Natural killer cell treated with Interleukin-12 subunit alpha and Interleukin-12 subunit beta and Interleukin-15 and Interleukin-18, amount 100 ng/mL, for 72 hours (primary cell): ENCODE measurements at places on chromosomes 11 and 22.
A peak's percentile ranks its signal among the peaks of the same experiment; 100 is the strongest.

- no peak for DNase-seq
These were observed 3.3 kb downstream of the SCGB1D2 start for GRCh38 chr11:62245271-62245753.

DNA sequence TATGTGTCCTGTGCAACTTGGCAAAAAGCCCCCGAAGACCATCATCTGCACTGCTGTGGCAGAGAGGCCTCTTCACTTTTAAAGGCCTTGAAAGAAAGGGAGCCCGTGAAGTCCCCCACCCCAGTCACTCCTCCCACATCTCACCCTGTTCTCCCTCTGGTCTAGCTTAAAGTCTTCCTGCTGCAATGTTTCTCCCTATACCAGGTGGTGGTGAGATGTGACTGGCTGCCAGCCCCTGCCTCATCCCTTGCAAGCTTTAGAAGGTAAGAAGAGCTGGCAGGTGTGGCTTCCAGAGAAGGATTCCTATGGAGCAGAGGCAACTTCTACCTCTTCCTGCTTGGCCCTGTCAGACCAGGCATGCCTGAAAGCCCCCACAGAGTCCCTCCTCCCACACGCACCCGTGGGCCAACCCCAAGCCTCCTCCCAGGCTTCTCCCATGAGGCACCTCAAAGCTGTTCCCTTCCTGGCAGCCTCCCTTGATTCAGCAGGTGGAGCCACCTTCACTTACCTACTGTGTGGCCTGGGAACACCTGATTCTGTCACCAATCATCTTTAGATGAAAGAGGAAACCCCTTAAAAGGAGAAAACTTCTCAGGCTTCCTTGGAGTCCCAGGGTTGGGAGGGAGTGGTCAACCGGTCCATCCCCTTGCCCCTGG lies 4.0 kb upstream of the TRIM29 start:
- DNase-seq, result no peak

DNA sequence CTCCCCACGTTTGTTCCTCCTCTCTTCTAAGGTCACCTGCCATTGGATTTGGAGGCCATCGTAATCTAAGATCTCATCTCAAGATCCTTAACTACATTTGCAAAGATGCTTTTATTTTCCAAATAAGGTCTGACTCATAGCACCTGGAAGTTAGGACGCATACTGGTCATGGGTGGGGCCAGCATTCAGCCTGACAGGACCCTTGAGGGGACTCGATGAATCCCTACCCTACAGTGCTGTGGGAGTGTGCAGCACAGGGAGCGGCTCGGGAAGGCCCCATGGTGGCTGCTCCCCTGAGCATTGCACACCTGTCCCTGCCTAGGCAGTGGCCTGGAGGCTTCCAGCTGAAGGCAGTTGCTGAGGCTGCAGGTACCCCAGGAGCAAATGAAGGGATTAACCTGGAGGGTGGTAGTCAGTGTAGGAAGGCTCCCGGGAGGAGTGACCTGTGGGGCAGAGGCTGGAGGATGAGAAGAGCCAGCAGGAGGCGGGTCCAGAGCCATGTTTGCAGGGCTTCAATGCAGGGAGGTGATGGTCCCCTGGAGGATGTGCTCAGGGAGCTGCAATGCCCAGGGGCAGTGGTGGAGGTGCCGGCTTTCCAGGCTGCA lies 362.2 kb downstream of the CTTN start:
- no peak for DNase-seq

GRCh38 chr22:31944700-31945442 lies 536 bp downstream of the YWHAH start:
- peak; percentile 72 for DNase-seq

DNA sequence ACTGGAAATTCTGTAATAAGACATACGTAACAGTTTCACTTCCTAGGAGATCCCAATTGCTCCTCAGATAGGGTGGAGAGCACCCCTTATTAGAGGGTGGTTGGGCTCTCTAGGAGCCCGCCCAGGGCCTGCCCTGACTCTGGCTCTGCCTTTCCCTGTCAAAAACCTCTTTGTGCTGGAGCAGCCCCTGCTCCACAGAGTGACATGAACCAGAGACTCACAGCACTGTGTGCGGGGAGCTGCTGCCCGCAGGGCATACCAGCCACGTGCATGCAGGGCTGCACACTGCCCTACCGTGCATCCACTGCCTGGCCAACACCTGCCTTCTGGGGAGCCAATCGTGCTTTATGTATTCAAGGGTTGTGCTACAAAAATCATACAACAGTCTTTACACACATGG lies 24.3 kb downstream of the KCNQ1OT1 start:
- DNase-seq, result no peak

- no peak for DNase-seq
These were observed 75.0 kb downstream of the PPP2R1B start for GRCh38 chr11:111691176-111691575.
